ENCODE measurements at places on chromosomes 7 and 10.
A peak's percentile ranks its signal among the peaks of the same experiment; 100 is the strongest.

GRCh38 chr10:101779544-101780186 lies 3.6 kb downstream of the NPM3 start:
- DNase-seq = peak; percentile 17

- DNase-seq = no peak
These were observed 46.2 kb downstream of the CAV1 start for GRCh38 chr7:116571037-116571436.

GRCh38 chr10:116182426-116182825 lies 90.6 kb downstream of the GFRA1 start:
- no peak for DNase-seq

- DNase-seq = no peak
These were observed 46.6 kb upstream of the ZNF32 start for GRCh38 chr10:43695321-43695720.

- DNase-seq = no peak
These were observed 128.2 kb downstream of the SEMA3E start for GRCh38 chr7:83520726-83521125.

DNA sequence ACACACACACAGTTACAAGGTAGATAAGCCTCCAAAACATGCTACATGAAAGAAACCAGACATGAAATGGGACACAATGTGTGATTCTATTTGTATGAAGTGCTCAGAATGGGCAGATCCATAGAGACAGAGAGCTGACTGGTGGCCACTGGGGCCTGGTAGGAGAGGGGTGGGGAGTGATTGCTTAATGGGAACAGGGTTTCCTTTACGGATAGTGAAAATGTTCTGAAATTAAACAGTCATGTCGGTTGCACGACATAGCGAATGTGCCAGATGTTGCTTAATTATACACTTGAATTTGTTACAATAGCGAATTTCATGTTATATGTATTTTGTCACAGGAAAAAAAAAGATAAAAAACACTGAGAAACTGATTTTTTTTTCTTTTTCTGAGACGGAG lies 122.3 kb downstream of the SPDYE5 start:
- DNase-seq = no peak

DNA sequence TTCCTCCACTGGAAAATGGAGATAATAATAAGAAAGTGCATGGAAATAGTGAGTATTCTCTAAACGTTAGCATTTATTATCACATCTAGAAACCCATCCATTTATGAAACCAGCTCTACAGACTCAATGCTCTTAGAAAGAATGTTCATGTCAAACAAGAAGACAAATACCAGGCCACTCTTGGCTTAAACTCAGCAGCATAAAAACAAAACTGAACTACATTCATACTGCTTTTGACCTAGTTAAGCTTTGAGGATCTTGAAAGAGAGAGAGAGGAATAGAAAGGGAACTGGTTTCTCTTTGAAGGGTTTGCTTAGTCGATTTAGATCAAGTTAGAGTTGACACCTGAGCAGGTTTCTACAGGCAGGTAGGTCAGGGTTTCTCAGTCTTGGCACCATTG lies 332.9 kb upstream of the PRKCQ start:
- no peak for DNase-seq

GRCh38 chr7:1028775-1029636 lies 15.3 kb upstream of the GPR146 start:
- peak; percentile 35 for DNase-seq

DNA sequence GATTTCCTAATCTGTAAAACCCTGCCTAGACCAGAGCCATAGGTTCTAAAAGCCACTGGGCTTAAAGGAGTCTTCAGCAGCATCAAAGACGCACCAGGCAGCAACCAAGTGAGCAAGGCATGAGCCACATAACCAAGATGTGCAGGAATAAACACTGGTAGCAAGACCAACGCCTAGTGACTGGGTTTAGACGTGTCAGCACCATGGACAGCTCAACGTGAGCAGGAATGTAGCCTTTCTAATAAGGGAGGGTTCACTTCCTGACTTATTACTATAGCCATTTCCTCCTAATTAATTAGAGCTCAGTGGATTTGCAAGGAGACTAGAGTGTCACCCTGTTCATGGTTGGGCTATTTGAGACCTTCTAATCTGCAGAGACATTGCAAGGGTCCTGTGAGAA lies 223.7 kb downstream of the LHFPL3 start:
- DNase-seq = no peak

- DNase-seq = no peak
These were observed 28.2 kb upstream of the ADCYAP1R1 start for GRCh38 chr7:31023877-31024276.

DNA sequence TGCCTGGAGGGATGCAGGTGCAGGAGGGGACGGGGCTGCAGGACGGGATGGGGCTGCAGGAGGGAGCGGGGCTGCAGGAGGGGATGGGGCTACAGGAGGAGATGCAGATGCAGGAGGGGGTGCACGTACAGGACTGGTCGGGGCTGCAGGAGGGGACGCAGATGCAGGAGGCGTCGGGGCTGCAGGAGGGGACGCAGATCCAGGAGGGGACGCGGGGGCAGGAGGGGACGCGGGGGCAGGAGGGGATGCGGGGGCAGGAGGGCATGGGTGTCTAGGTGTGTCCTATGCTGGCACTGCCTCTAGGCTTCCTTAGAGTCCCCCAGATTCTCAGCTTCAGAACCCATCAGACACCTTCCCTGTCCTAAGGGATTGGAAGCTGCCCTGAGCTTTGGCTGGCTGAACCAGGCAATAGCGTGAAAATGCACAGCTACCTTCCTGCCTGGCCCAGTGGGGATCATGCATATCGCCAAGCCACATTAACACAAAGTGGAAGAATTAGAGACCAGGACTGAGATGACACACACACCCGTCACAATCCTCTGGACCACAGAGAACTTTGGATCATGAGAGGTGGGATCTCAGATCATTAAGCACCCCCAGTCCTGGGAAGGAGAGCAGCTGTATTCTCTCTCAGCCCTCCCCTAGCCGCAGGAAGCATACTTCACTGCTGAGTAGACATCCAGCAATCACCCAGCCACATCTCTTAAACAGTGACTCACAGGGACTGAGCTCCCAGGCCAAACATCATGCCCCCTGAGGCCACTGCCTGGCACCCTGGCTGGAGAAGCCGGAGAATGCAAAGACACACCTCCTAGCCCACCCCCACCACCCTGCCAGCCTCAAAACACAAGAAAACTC lies 67.3 kb downstream of the VWA2 start:
- DNase-seq = no peak

GRCh38 chr7:140384894-140385545 lies 13.3 kb downstream of the SLC37A3 start:
- no peak for DNase-seq

GRCh38 chr10:70364772-70365091 lies 17.7 kb downstream of the LRRC20 start:
- no peak for DNase-seq

GRCh38 chr7:103630318-103630717 lies 184.3 kb upstream of the SLC26A5 start:
- DNase-seq = no peak

GRCh38 chr7:125555916-125556315 lies 626.3 kb upstream of the POT1 start:
- no peak for DNase-seq

DNA sequence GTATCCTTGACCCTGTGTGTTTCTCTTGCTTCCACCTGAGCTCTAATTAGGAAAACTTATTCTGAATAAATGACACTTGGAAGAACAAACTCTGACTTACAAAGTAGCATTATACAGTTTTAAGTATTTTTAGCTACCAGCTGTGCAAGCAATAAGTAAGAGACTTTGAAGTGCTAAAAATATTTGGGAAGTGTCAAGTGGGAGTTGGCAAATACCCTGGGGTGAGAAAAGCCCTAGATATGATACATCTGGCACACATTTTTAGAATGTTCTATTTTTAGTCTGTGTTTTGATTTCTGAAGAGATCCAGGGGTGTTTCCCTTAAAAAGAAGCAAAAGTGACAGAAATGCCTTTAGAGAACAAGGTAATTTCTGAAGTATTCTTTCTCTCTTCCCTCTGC lies 132.7 kb upstream of the TEX47 start:
- DNase-seq = no peak

GRCh38 chr7:128352153-128352537 lies 8.4 kb upstream of the RBM28 start:
- no peak for DNase-seq

- no peak for DNase-seq
These were observed 33.2 kb downstream of the KMT2C start for GRCh38 chr7:152402384-152403250.

DNA sequence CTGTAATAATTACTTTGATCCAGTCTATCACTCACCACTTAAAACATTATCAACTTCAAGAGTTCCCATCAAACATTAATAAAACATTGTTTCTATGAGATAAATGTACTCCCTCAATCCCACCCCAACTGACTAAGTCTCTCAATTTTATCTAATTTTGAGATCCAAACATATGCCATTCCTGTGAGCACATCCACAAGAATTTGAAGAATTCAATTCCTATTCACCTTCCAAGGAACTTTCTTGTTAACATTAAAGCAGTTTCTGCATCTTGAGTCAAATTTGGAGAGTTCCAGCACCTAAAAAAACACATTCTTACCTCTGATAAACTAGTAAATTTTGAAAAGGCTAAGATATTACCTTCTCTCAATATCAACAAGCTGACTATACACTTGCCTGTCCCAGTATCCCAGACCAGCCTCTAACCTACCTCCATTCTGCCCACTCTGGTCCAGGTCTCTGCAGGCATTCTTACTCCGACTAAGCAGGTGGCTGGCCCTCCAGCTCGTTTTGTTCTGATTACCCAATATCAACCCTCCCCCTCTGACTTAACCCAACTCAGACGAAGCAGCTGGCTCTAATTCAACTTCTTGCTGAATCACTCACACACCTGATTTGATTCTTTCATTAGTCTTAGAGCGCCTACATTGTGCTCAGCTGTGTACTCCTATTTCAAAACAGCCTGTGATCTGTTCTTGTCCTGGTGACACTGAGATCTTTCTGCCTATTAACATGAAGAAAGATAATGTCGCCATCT lies 275.2 kb downstream of the IPMK start:
- no peak for DNase-seq

DNA sequence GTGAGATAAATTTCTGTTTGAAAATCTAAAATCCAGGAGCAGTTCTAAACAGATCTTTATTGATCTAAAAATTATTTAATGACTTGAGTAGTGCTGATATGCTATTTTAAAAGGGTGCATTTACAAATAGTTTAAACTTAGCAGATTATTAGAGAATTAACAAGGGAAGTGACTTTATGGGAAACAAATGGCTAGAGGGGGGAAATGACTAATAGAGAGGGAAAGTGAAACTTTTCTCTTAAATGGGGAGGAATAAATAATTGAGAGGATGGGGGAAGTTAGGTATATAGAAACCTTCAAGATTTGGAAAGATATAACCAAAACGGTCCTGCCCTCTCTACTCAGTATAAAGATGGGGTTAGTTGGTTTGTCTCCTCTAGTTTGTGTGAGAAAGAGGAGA lies 90.1 kb upstream of the ARMC3 start:
- DNase-seq = no peak

- DNase-seq = no peak
These were observed 121.2 kb downstream of the GLI3 start for GRCh38 chr7:42115795-42116194.

- DNase-seq = no peak
These were observed 159.9 kb upstream of the ADCY1 start for GRCh38 chr7:45414226-45414625.

DNA sequence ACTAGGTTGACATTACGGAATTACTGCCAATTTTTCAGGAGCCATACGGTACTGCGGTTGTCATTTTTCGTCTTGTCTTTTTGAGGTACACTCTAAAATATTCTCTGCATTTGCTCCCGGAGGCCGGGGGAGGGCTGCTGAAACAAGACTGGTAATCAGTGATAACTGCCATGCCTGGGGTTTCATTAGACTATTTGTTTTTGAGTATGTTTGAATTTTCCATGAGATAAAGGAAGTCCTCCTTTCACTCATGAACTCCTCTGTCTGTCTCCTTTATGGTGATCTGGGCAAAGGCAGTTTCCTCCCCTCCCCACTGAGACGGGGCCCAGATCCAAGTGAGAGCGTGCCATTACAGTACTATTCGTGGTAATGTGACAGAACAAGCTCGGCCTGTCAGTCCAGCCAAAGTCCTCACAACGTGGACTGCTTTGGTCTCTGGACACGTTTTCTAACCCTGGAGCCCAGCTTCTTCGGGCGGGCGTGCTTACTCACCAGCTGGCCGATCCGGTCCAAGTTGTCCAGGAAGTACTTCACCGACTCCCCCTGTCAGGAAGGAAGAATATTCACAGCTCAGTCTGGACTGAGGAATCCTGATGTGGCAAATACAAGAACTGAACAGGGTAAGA lies 45.1 kb downstream of the AMZ1 start:
- DNase-seq = no peak

GRCh38 chr7:33893377-33893776 lies 12.0 kb upstream of the BMPER start:
- DNase-seq = no peak

GRCh38 chr10:70051848-70052247 lies 798 bp upstream of the MACROH2A2 start:
- DNase-seq = no peak

DNA sequence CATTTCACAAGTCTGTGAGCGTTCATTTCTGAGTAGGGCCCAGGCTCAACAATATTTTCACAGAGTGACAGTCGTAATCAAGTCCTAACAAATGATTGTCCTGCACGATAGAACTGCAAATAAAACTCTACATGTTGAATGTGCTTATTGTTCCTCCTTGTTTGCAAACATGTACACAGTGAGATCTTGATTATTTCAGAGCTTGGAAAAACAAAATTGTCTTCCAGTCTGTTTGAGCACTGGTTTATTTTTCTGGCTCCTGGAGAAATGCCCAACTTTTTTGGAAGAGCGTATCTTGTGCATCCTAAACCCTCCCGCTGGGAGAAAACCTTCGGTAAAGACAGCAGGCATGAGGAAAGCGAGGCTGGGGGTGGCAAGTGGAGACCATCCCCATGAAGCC lies 91.1 kb downstream of the TEX36 start:
- DNase-seq = no peak

GRCh38 chr7:2012981-2013380 lies 219.8 kb downstream of the MAD1L1 start:
- DNase-seq = no peak

DNA sequence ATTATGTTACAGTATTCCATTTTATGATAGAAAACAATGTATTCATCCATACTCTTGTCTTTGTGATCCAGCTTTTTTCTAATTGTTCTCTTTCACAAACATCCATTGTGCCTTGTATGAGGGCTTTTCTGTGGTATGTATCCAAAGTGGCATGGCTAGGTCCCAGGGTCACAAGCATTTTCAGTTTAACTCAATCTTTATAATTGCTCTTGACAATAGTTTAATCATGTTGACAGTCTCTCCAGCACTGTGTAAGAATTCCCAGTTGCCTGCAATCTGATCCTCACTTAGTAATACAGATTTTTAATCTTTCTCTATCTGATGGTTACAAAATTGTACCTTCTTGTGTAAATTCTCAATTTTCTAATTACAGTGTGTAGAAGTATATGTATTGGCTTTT lies 533.4 kb downstream of the NEBL start:
- no peak for DNase-seq

DNA sequence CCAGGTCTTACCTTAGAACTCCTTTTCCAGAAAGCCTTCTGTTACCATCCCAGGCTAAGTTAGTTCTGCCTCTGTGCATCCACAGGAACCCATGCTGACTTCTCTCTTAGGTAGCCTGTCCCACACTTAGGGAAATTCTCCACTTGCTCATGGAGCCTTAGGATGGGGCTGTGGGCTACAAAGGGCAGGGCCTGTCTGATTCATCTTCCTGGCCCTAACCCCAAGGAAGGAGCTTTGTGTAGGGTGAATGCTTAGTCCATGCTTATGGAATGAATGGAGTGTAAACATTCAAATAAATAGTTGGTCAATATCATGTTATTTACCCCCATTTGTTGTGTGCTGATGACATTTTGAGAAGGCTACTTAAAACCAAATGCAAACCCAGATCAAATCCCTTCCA lies 54.7 kb downstream of the EMX2 start:
- no peak for DNase-seq
